GM23338 (cell line): ENCODE measurements at places on chromosomes 7 and 10. TPM values are rescaled to one million over a fixed set of nuclear protein-coding genes. Genes with fewer than 3 reads are reported as not detected.
A peak's percentile ranks its signal among the peaks of the same experiment; 100 is the strongest.

DNA sequence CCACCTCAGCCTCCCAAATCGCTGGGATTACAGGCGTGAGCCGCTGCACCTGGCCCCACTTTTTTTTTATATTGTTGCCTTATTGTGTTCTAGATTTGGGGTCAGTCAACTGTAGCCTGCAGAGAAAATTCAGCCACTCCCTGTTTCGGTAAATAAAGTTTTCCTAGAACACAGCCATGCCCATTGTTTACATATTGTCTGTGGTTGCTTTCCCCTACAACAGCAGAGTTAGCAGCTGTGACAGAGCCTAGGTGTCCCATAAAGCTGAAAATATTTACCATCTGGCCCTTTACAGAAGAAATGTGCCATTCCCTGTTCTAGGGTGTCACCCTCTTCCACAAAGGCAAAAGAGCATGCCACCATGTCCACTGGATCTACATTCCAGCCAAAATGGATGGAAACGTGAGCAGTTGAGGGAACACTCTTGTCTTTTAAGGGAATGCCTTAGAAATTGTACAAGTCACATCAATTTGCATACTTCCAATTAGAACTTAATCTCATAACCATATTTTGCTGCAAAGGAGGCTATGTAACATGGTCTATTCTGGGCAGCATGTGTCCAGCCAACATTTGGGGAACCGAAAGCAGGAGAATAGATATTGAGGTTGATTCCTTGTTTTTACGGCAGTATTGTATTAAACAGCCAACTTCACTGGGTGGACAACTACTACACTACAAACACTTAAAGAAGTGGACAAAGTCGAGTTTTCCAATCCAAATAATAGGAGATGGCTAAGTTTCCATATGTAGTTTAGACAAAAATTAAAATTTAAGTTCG lies 11.0 kb upstream of the BLVRA start:
- no peak for DNase-seq
- no peak overlapping the region for H3K4me3 ChIP-seq
- no peaks in the 10 kb centered on the region for H3K4me1 ChIP-seq
- no peaks in the 10 kb centered on the region for H3K36me3 ChIP-seq
- H3K27ac ChIP-seq = no peak overlapping the region
- H3K27me3 ChIP-seq = no peaks in the 10 kb centered on the region

GRCh38 chr10:82313401-82313800 lies 438.4 kb downstream of the NRG3 start:
- DNase-seq = no peak
- H3K36me3 ChIP-seq = no peaks in the 10 kb centered on the region
- H3K4me3 ChIP-seq = no peak overlapping the region
- H3K27me3 ChIP-seq = no peaks in the 10 kb centered on the region
- H3K4me1 ChIP-seq = no peaks in the 10 kb centered on the region
- H3K27ac ChIP-seq = no peak overlapping the region

- H3K27me3 ChIP-seq = no peaks in the 10 kb centered on the region
- DNase-seq = no peak
- H3K4me1 ChIP-seq = 0 out of 2 replicates have a peak, but pooled peaks cover 3% of the 10 kb centered on the region
- no peak overlapping the region for H3K27ac ChIP-seq
- H3K4me3 ChIP-seq = no peak overlapping the region
Observed at GRCh38 chr7:77226357-77226839, 26.8 kb upstream of the FGL2 start.

- H3K36me3 ChIP-seq = no peaks in the 10 kb centered on the region
- no peaks in the 10 kb centered on the region for H3K27me3 ChIP-seq
- no peak for DNase-seq
- H3K27ac ChIP-seq = no peak overlapping the region
- H3K4me1 ChIP-seq = no peaks in the 10 kb centered on the region
Observed at GRCh38 chr10:56319386-56319785, 41.7 kb downstream of the ZWINT start.

DNA sequence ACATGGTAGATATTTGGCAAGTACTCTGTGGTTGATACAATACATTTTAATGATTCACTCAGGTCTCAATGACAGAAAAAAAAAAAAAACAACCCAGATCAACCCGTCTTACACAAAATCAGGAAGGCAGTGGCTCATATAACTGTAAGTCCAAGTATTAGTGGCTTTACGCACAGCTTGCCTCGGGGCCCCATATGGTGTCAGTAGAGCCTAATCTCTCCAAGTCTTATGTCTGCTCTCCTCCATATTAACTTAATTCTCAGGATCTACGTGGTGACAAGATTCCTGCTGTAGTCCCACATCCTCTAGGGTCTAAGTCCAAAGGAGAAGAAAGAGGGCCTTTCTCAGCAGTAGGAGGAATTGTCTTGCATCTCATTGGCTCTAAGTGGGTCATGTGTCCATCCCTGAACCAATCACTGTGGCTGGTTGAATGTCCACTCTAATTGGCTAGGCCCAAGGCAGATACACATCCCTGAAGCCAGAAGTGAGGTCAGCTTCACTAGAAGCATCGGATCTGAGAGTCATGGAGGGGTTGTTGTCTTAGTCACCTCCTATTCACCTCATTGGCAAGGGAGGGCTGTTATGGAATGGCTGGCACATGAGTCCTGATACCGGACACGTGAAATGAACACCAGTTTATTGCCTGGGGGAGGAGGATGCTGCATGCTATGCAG lies 20.5 kb upstream of the PLPP4 start:
- no peaks in the 10 kb centered on the region; the same call in 1 of the 2 replicates for H3K4me1 ChIP-seq
- H3K27ac ChIP-seq = no peak overlapping the region
- DNase-seq = no peak
- no peak overlapping the region for H3K4me3 ChIP-seq
- no peaks in the 10 kb centered on the region for H3K27me3 ChIP-seq
- no peaks in the 10 kb centered on the region for H3K36me3 ChIP-seq

DNA sequence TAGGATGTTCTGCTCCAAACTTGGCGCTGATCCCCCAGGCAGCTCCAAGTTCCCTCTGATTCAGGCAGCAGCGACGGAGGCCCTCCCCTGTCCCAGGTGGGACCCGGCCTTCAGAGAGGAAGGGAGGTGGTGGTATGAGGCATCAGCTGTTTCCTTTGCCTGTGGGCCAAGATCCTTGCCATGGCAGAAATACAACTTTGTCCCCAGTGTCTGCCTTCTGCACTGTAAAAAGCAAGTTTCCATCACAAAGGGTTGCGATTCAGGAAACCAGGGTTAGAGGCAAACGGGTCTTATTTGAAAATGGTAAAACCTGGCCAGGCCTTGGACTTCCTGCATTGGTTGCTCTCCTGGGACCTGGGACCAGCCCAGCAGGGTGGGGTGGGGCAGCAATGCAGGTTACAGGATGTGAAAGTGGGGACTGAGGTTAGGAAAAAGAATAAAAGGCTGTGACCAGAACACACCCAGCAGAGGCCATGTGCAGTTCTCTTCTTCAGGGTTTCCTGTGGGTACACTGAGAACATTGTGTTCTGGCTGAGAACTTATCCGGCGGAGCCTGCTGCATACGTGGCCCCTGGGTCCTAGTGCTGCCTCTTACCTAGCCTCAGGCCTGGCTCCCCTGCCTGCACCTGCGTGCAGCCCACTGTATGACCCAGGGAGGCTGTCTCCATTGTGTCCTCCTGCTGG lies 25.1 kb upstream of the DDIT4 start:
- peaks cover 19% of the 10 kb centered on the region for H3K4me1 ChIP-seq
- H3K4me3 ChIP-seq = peak overlapping the region; percentile 25; the same call in 1 of the 2 replicates
- DNase-seq = peak; percentile 76
- peak overlapping the region; percentile 72 for H3K27ac ChIP-seq
- H3K27me3 ChIP-seq = no peaks in the 10 kb centered on the region
- H3K36me3 ChIP-seq = no peaks in the 10 kb centered on the region

MACROH2A2 gene
- polyA plus RNA-seq = 11.6 and 12.5 TPM in 2 replicates

GRCh38 chr7:272631-273030 lies 17.3 kb upstream of the FOXL3 start:
- H3K4me1 ChIP-seq = no peaks in the 10 kb centered on the region
- no peak overlapping the region for H3K27ac ChIP-seq
- no peaks in the 10 kb centered on the region for H3K27me3 ChIP-seq
- no peak for DNase-seq
- no peak overlapping the region for H3K4me3 ChIP-seq
- peaks cover 4% of the 10 kb centered on the region; the same call in 1 of the 2 replicates for H3K36me3 ChIP-seq

DLX5 gene
- polyA plus RNA-seq = not detected in 2 replicates

DNA sequence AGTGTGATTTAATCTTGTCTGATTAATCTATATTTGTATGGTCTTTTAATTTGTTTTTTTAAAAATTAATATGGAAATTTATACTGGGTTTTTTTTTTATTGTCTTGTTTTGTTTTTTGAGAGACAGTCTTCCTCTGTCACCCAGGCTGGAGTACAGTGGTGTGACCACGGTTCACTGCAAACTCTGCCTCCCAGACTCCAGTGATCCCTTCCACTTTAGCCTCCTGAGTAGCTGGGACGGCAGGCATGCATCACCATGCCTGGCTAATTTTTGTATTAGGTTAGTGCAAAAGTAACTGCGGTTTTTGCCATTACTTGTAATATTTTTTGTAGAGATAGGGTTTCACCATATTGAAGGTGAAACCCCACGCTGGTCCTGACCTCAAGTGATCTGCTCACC lies 73.1 kb downstream of the TET1 start:
- DNase-seq = no peak
- H3K4me1 ChIP-seq = no peaks in the 10 kb centered on the region
- no peaks in the 10 kb centered on the region for H3K27me3 ChIP-seq

CC2D2B gene
- polyA plus RNA-seq = 0.80 and 0.92 TPM in 2 replicates

PSMC2 gene
- polyA plus RNA-seq = 98.0 and 107 TPM in 2 replicates

DNA sequence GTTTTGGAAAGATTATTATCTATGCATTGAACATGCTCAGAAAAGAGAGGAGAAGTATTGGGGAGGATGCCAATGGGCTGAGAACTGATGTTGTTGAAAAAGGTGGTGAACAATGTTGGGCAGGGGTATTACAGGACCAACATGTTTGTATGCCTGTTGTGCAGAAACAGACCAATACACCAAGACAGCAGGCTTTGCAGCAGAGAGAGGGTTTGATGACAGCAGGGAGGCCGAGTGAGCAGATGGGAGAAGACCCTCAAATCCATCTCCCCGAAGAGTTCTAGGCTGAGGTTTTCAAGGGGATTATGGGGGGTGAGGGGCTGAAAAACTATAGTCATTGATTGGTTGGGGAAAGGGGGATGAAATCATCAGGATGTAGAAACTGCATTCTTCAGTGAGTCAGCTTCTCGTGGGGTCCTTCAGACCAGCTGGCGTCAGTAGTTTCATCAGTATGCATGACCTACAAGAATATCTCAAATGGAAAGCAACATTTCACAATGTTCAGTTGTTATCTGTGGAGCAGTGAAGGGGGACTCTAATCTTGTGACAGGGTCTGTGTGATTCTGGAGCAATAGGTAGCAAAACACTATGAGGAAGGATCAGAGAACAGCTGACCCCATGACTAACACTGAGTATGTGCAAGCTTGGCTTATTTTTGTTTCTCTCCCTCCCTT lies 167.8 kb downstream of the BAMBI start:
- H3K4me3 ChIP-seq = no peak overlapping the region
- DNase-seq = no peak
- H3K27ac ChIP-seq = no peak overlapping the region
- H3K36me3 ChIP-seq = no peaks in the 10 kb centered on the region
- no peaks in the 10 kb centered on the region for H3K27me3 ChIP-seq

- H3K27me3 ChIP-seq = no peaks in the 10 kb centered on the region
- H3K36me3 ChIP-seq = no peaks in the 10 kb centered on the region
- DNase-seq = peak; percentile 12
- no peak overlapping the region for H3K27ac ChIP-seq
- H3K4me1 ChIP-seq = no peaks in the 10 kb centered on the region
- H3K4me3 ChIP-seq = no peak overlapping the region
Observed at GRCh38 chr10:54282012-54282411, 519.0 kb downstream of the PCDH15 start.

DNA sequence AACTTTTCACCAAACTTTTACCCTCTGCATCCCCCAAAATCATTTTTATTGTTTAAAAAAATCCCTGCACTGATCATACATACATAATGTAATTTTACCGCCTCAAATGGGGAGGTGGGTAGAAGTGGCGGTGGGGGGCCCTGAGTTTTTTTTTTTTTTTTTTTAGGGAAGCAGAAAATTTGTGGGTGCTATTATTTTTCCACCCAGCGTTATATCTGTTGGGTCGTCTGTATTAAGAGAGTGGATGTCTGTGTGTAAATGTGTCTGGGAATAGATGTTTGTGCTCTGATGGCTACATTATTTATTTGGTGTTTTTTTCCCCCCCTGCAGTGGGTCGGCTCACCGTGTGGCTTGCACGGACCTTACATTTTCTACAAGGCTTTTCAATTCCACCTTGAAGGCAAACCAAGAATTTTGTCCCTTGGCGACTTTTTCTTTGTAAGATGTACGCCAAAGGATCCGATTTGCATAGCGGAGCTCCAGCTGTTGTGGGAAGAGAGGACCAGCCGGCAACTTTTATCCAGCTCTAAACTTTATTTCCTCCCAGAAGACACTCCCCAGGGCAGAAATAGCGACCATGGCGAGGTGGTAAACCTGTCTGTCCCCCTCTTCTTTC lies 438 bp downstream of the ARID5B start:
- H3K27ac ChIP-seq = no peak overlapping the region
- H3K27me3 ChIP-seq = peaks cover 50% of the 10 kb centered on the region
- peak; percentile 64 for DNase-seq
- peaks cover 34% of the 10 kb centered on the region for H3K4me1 ChIP-seq
- no peaks in the 10 kb centered on the region for H3K36me3 ChIP-seq

DNA sequence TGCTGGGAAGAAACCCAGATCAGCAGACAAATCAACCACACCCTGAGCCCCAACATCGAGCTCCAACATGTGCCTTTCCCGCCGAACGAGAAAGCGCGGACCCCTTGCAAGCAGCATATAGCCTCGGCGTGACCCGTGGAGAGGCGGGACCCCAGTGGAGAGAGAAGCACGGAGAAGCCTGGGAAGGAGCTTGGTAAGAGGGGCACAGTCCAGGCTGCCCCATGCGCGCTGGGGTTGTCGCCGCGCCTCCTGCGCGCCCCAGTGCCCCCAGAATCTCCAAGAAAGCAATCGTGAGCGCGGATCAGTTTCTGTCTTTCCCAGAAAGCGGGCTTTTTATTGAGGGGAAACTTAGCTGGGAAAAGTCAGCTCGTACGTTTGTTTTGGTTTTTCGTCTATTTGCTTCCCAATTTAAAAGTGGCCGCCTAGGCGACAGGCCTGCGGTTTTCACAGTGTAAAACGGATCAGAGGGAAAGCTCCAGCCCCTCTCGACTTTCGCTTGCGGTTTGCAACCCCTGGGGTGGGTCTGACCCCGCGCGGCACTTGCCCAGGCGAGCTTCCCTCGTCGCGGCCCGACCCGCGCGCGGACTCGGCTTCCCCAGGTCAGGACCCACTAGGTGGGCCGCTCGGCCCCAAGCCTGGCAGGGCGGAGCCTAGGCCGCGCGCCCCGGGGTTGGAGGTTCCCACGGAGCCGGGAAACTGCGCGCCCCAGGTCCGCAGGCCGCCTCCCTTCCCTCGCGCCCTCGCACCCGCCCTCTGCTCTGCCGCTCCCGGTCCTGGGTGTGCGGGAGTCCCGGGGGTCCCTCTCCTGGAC lies 31.1 kb downstream of the SKIDA1 start:
- H3K36me3 ChIP-seq = no peaks in the 10 kb centered on the region
- H3K4me1 ChIP-seq = peaks cover 33% of the 10 kb centered on the region
- H3K27ac ChIP-seq = no peak overlapping the region
- DNase-seq = peak; percentile 64

PTER gene
- polyA plus RNA-seq = 4.4 and 4.9 TPM in 2 replicates

DNA sequence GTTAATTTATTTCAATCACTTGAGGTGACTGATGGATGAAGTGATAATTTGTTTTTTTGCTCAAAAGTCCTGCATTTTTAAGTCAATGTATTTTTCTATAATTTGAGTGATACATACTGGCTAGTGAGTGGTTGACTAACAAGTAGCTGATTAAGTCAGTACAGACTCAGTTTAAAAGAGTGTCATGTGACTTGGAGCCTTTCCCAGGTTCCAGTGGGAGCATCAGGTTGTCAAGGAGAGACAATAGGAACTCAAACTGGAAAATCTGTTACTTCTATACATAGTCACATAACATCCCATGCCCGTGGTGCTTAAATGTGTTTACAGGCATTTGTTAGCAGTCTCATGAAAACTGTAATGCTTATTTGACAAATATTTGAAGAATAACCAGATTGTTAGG lies 154.7 kb downstream of the ANK3 start:
- no peak for DNase-seq
- no peak overlapping the region for H3K27ac ChIP-seq
- no peaks in the 10 kb centered on the region for H3K36me3 ChIP-seq
- no peaks in the 10 kb centered on the region; the same call in 1 of the 2 replicates for H3K4me1 ChIP-seq

UCN3 gene
- not detected in 2 replicates for polyA plus RNA-seq
